ENCODE measurements at places on chromosomes 6 and 20. TPM values are rescaled to one million over a fixed set of nuclear protein-coding genes. Genes with fewer than 3 reads are reported as not detected.

- H3K4me3 ChIP-seq = no peak overlapping the region
- H3K27ac ChIP-seq = no peak overlapping the region
- H3K36me3 ChIP-seq = no peaks in the 10 kb centered on the region
- H3K4me1 ChIP-seq = no peaks in the 10 kb centered on the region
- DNase-seq = peak; percentile 39
Measured at GRCh38 chr6:14108571-14109410, 8.8 kb upstream of the CD83 start.

The FILIP1 gene
- total RNA-seq = 0.88 TPM

DNA sequence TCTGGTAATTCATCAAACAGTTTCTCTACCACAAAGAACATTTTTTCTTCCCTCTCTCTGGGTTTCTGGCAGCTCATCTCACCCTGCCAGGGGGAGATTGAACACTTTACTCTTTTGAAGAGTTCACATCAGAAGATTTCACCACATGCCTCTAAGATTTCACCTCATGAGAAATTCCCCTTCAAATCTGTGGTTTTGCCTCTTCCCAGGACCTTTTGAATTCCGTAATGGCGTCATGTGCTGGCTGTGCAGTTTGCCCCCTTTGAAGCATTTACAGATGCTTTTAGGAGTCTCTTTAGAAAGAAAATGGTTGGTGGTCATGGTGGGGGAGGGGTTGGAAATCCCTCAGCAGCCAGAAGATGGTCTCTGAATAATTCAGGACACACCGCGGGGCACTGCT is 486.1 kb downstream of the QKI start:
- H3K36me3 ChIP-seq = no peaks in the 10 kb centered on the region
- DNase-seq = no peak
- no peaks in the 10 kb centered on the region for H3K27me3 ChIP-seq
- H3K4me3 ChIP-seq = no peak overlapping the region
- no peaks in the 10 kb centered on the region for H3K4me1 ChIP-seq

- H3K27me3 ChIP-seq = no peaks in the 10 kb centered on the region
- H3K27ac ChIP-seq = no peak overlapping the region
- no peak for DNase-seq
- H3K4me3 ChIP-seq = no peak overlapping the region
- no peaks in the 10 kb centered on the region for H3K4me1 ChIP-seq
- H3K36me3 ChIP-seq = no peaks in the 10 kb centered on the region
Measured at GRCh38 chr6:122709922-122710512, 69.5 kb upstream of the FABP7 start.

The COL10A1 gene
- total RNA-seq = not detected

- H3K27me3 ChIP-seq = no peaks in the 10 kb centered on the region
- DNase-seq = no peak
- no peak overlapping the region for H3K4me3 ChIP-seq
- no peaks in the 10 kb centered on the region for H3K36me3 ChIP-seq
- no peak overlapping the region for H3K27ac ChIP-seq
- no peaks in the 10 kb centered on the region for H3K4me1 ChIP-seq
Measured at GRCh38 chr20:43761386-43762340, 34.9 kb upstream of the GTSF1L start.

- DNase-seq = no peak
- H3K27me3 ChIP-seq = no peaks in the 10 kb centered on the region
- no peak overlapping the region for H3K4me3 ChIP-seq
- H3K36me3 ChIP-seq = no peaks in the 10 kb centered on the region
- peaks cover 3% of the 10 kb centered on the region for H3K4me1 ChIP-seq
Measured at GRCh38 chr20:25072226-25072811, 9.6 kb downstream of the VSX1 start.

- H3K36me3 ChIP-seq = no peaks in the 10 kb centered on the region
- no peaks in the 10 kb centered on the region for H3K27me3 ChIP-seq
- H3K4me1 ChIP-seq = no peaks in the 10 kb centered on the region
- H3K27ac ChIP-seq = no peak overlapping the region
- no peak for DNase-seq
Measured at GRCh38 chr6:163198396-163198795, 216.1 kb upstream of the QKI start.

The SRSF12 gene
- total RNA-seq = 1.6 TPM

GRCh38 chr6:96554558-96554957 is 8.4 kb upstream of the FHL5 start:
- no peak overlapping the region for H3K4me3 ChIP-seq
- no peaks in the 10 kb centered on the region for H3K4me1 ChIP-seq
- H3K36me3 ChIP-seq = peaks cover 28% of the 10 kb centered on the region
- H3K27ac ChIP-seq = no peak overlapping the region
- DNase-seq = no peak
- H3K27me3 ChIP-seq = no peaks in the 10 kb centered on the region

DNA sequence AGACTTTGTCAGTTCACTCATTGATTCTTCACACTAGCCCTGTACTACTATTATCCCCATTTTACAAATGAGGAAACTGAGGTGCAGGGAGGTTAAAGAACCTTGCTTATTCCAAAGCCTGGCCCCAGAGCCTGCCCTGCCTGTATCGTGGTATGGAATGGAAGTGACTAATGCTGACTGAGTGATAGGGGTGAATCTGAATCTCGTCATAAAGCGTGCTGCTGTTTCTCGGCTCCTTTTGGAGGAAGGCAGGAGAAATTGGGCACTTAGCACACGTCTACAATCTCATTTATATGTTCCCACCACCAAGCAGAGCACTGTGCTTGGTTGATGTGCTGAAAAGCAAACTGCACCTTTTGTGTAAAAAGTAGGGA is 17.1 kb downstream of the GFRA4 start:
- DNase-seq = no peak
- no peaks in the 10 kb centered on the region for H3K27me3 ChIP-seq
- no peak overlapping the region for H3K4me3 ChIP-seq
- no peak overlapping the region for H3K27ac ChIP-seq
- peaks cover under 1% of the 10 kb centered on the region for H3K4me1 ChIP-seq

GRCh38 chr6:11458509-11458908 is 79.0 kb upstream of the TMEM170B start:
- no peak for DNase-seq
- no peak overlapping the region for H3K27ac ChIP-seq
- no peaks in the 10 kb centered on the region for H3K4me1 ChIP-seq
- no peak overlapping the region for H3K4me3 ChIP-seq
- no peaks in the 10 kb centered on the region for H3K27me3 ChIP-seq

GRCh38 chr6:13425943-13426931 is 61.2 kb downstream of the GFOD1 start:
- no peaks in the 10 kb centered on the region for H3K27me3 ChIP-seq
- H3K27ac ChIP-seq = no peak overlapping the region
- DNase-seq = no peak
- no peaks in the 10 kb centered on the region for H3K4me1 ChIP-seq
- no peak overlapping the region for H3K4me3 ChIP-seq

- H3K27me3 ChIP-seq = no peaks in the 10 kb centered on the region
- no peaks in the 10 kb centered on the region for H3K4me1 ChIP-seq
- DNase-seq = no peak
- no peak overlapping the region for H3K4me3 ChIP-seq
- H3K27ac ChIP-seq = no peak overlapping the region
Measured at GRCh38 chr6:1412901-1413300, 23.5 kb downstream of the FOXF2 start.

DNA sequence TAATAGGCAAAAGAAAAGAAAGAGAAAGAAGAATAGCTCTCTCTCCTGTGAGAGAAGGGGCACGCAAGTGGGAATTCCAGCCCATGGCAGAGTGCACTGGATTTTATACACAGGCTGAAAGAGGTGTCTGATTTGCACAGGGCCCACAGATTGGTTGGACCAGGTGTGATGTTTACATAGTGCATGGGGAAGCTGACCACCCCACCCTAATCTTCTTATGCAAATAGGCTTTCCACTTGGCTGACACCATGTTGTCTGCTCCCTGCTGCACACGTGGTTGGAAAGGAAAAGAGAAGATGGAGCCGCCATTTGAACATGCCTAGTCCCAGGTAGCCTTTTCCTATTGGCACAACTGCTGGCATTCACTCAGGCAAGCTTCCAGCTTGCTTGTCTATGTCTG is 20.2 kb downstream of the MICA start:
- H3K36me3 ChIP-seq = no peaks in the 10 kb centered on the region
- no peaks in the 10 kb centered on the region for H3K27me3 ChIP-seq
- DNase-seq = no peak
- no peaks in the 10 kb centered on the region for H3K4me1 ChIP-seq
- H3K4me3 ChIP-seq = no peak overlapping the region
- H3K27ac ChIP-seq = no peak overlapping the region

The LIN28B gene
- not detected for total RNA-seq

- H3K4me3 ChIP-seq = no peak overlapping the region
- H3K27me3 ChIP-seq = peaks cover 6% of the 10 kb centered on the region
- H3K36me3 ChIP-seq = no peaks in the 10 kb centered on the region
Measured at GRCh38 chr20:42313704-42314103, 695.5 kb upstream of the CHD6 start.

The FOXC1 gene
- total RNA-seq = 2.8 TPM

Data from pancreas (tissue), 10 donors.